ENCODE measurements at places on chromosomes 5 and 9.

DNA sequence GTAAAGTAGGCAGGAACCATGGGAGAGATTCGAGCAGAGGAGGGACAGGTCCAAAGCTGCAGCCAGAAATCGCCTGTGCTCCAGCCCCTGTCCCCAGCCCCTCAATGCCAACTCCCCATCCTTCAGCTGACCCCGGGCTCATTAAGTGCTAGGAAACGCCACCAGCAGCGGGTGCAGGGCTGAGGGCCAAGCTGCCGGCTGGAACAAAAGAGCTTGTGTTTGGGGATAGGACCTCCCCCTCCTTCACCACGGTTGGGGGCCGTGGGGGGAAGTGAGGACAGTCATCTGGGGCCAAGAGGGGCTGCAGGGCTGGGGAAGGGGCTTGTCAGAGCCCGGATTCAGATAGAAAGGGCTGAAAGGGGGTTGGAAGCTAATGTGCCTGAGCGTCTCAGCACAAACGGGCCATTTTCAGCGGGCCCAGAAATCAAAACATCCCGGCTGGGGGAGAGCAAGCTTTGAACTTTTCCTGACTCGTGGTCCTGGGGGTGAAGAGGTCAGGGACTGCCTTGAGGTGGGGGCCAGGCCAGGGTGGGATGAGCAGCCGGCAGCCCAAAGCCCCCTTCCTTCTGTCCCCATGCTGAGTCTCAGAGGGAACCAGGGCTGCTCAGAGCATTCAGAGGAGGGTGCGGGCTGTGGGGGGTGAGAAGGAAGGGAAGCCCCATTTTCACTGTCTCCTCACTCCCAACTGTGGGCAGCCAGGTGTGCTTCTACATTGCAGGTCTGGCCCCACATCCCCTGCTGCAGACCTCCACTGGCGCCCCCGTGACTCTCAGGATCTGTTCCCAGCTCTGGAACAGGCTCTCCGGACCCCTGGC is 69.4 kb upstream of the DAB2IP start:
- DNase-seq, result no peak

DNA sequence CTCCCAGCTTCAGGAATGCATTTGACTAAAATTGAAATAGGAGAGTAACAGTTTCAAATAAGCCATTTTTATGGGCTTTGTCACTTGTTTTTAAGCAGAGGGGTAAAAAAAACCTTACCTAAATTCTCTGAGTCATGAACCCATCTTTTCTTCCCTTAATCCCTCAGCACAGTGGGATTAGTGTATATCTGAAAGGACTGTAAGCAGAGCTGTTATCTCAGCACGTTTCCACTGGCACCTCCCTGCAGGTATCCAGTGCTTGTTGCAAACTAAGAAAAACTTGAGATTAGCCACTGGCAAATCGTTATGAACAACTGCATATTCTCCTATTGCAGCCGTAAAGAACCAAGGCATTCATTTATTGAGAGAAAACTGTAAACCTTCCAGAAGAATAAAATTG is 872.7 kb downstream of the EFNA5 start:
- no peak for DNase-seq

GRCh38 chr9:33445389-33446239 is 1.8 kb downstream of the AQP3 start:
- DNase-seq, result no peak

GRCh38 chr5:136979131-136979530 is 520.0 kb downstream of the SPOCK1 start:
- no peak for DNase-seq

- no peak for DNase-seq
Measured at GRCh38 chr9:131965103-131965502, 114.6 kb downstream of the MED27 start.

- DNase-seq, result no peak
Measured at GRCh38 chr5:137935190-137935589, 45.9 kb downstream of the PKD2L2 start.

DNA sequence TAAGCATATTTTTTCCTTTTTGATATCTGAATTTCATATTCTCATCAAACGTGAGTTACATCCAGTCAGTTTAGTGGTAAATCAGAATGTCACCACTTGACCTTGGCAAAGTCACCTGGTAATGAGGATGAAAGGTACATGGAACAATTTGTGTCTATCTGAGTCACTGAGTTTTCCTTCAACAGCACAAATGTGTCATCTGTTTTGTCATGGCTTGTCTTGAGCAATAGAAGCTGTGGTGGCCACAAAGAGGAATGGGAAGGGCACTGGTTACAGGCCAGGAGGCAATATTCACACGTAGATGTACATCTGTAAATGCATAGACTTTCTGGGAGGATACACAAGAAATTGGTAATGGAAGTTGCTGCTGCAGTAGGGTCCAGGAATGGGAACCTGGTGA is 8.4 kb upstream of the ZNF474 start:
- peak; percentile 44 for DNase-seq

DNA sequence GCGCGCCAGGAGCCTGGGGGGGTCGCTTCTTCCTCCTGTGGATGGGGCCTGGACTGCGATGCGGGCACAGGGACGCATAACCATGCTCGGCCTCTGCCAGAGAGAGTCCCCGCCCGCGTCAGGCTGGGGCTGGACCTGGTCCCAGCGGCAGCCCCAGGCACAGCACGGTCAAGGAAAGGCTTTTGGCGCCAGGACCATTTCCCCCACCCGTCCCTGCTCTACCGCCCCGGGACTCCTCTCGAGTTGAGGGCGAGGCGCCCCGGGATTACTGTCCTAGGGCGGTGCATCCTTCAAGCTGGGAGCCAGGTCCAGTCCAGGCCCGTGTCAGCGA is 341 bp downstream of the MXD3 start:
- peak; percentile 36 for DNase-seq

GRCh38 chr5:112382886-112383285 is 36.2 kb downstream of the EPB41L4A start:
- DNase-seq, result no peak

- DNase-seq, result peak; percentile 34
Measured at GRCh38 chr5:50445296-50445949, 4.3 kb upstream of the EMB start.

GRCh38 chr5:61831736-61832135 is 474.3 kb upstream of the KIF2A start:
- no peak for DNase-seq

GRCh38 chr9:97271292-97271691 is 36.2 kb upstream of the CCDC180 start:
- DNase-seq, result no peak

GRCh38 chr5:24264547-24264946 is 380.2 kb downstream of the CDH10 start:
- no peak for DNase-seq

DNA sequence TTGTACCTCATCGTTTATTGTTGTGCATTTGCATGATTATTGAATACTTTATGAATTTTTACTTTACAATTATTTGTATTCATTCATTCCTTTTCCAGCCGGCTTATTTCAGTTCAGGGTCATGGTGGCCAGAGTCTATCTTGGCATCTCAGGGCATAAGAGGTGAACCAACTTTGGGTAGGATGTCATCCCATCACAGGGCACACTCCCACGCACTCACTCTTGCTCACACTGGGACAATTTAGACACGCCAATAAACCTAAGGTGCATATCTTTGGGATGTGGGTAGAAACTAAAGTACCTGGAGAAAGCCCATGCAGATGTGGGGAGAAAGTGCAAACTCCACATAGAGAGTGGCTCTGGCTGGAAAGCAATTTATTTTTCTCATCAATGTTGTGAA is 158.1 kb upstream of the MAST4 start:
- no peak for DNase-seq

- no peak for DNase-seq
Measured at GRCh38 chr5:167575330-167575729, 716.1 kb upstream of the WWC1 start.

DNA sequence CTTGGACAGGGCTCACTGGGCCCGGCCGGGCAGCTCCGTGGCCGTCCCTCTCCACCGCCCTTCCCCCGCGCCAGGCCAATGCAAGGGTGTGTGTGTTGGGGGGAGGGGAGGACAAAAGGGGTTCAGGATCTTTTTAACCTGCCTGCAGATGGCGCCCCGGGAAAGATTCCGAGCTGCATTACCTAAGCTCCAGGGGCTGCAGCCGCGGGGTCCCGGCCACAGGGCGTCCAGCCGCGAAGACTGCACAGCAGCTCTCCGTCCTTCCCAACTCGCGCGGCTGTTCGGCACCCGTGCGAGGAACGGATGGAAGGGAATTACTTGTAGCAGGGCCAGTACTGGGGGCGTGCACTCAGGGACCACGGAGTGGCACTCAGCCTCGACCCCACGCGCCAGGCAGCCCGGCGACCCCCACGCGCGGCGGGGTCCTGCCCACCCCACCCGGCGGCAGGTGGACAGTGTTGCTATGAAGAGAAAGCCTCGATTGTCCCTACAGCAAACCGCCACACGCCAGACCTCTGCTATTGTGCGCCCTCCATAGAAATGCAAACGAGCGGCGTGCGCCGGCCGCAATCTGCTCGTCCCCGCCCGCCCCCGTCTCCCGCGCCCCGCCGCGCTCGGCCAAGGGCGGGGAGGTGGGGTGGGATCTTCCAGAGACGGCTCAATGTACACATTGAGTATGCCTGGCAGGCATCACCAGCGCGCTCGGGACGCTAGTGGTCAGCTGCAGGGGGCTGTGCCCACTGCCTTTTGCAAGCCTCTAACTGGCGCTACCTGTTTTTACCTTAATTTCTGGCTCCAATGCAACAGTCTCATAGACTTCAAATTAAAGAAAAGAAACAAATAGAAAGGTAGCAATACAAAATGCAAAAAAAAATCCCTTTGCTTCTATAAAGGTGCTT is 796 bp upstream of the GADD45G start:
- peak; percentile 38 for DNase-seq

DNA sequence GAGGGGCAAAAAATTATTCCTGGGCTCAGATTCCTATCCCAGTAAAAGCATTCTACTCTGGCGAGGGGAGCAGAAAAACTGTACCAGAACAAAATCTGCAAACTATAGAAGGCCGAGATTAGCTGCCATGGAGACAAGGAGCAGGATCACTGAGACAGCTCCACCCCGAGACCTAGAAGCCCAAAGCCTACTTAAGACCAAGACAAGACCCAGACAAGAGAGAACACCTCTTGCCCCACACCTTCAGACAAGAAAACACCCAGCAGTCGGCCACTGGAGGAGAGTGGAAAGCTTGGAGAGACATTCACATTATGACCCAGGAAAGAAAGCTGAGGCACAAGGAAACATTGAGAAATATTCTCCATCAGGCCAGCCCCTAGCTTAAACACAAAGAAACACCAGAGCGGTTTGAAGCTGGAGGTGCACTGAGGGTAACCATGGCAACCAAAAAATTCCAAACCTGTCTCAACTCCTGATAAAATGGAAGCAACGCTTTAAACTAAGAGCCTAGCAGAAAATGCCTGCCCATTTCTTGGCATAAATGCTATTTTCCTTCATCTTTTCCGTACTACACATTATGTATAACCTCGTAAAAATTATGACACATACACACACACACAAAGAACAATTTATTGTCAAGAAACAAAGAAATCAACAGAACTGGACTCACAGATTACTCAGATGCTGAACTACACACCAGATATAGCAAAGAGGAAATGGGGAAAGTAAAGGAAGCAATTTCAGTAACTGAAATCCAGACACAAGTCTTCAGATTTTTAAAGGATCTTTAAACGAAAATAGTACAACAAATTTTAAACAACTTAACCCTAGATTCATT is 53.8 kb upstream of the FTMT start:
- DNase-seq, result no peak

- DNase-seq, result peak; percentile 96
Measured at GRCh38 chr9:110069326-110070248, 138.4 kb downstream of the C9orf152 start.

GRCh38 chr5:110956913-110957813 is 114.3 kb upstream of the TSLP start:
- no peak for DNase-seq

GRCh38 chr5:117652036-117652957 is 1077.7 kb upstream of the SEMA6A start:
- no peak for DNase-seq

GRCh38 chr5:443239-444151 is 519 bp downstream of the EXOC3 start:
- no peak for DNase-seq

- DNase-seq, result peak; percentile 28
Measured at GRCh38 chr9:27280860-27281259, 16.1 kb downstream of the EQTN start.

GRCh38 chr9:114065304-114065703 is 12.8 kb downstream of the AMBP start:
- no peak for DNase-seq

GRCh38 chr5:132675936-132676689 is 2.3 kb downstream of the IL4 start:
- DNase-seq, result no peak

DNA sequence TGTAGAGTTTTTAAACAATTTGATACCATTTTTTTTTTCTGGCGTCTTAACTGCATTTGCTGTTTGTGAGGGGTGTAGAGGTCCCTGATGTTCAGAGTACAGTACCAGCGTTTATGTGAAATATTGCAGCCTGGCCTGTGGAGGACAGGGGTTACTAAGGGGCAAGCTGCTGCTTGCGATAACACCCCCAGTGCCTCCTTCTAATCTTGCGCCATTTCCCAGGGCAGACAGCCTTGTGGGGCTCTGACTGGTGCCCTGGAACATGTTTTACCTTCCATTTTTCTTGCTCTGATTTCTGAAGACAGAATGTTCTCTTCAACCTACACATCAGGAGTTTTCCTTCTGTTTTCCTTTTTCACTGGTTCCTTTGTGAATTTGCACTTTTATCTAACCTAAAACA is 142.9 kb downstream of the DOCK8 start:
- no peak for DNase-seq

DNA sequence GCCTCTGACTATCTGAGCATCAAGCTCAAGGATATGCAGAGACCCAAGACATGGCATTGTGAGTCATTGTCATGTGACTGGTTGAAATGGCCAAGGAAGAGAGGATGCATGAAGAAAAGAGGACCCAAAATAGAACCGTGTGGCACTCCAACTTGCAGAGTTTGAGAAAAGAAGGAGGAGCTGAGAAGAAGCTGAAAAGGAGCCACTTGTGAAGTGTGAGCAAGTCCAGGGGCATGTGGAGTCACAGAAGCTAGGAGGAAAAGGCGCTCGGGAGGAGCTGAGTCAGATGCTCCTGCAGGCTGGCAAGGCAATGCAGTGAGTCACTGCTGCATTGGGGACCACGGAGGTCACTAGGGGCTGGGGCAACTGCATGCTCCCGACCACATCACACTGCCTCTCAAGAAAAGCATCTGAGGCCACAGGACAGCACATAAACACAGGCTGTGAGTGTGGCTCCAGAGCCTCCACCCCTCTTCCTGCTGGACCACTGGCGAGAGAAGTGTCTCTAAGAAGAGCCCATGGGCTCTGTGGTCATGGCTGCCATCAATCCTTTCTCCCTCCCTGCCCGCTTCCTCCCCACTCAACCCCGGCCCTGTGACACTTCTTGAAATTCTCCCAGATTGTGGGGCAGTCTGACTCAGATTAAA is 197.6 kb downstream of the DRD1 start:
- no peak for DNase-seq

GRCh38 chr5:35370871-35371270 is 140.6 kb upstream of the PRLR start:
- no peak for DNase-seq

- no peak for DNase-seq
Measured at GRCh38 chr5:155460501-155460931, 447.0 kb downstream of the KIF4B start.

All from suppressor macrophage treated with lipopolysaccharide for 1 hour (primary cell).